ENCODE measurements at places on chromosomes 5 and 9. TPM values are rescaled to one million over a fixed set of nuclear protein-coding genes. Genes with fewer than 3 reads are reported as not detected.

- H3K4me1 ChIP-seq: no peaks in the 10 kb centered on the region
- DNase-seq: no peak
- H3K27ac ChIP-seq: no peak overlapping the region
- H3K36me3 ChIP-seq: no peaks in the 10 kb centered on the region
- no peaks in the 10 kb centered on the region for H3K27me3 ChIP-seq
Measured at GRCh38 chr5:97847920-97848631, 665.0 kb upstream of the RIOK2 start.

DNA sequence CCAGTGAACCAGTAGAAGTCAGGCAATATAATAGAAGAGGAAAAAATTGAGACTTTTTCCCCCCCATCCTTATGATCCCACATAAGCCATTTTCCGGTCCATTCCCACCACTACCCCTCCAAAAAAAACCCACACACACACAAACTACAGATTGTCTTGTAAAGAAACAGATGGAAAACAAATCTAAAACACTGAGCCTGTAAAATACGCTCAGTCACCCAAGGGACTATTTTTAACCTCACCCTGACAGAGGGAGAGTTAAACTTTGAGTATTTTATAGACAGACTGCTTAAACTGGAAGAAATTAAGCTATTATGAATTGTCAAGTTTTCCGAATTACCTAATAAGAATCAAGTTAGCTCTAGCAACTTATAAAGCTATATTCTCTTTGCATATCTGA is 471.8 kb upstream of the C9orf72 start:
- no peaks in the 10 kb centered on the region for H3K27me3 ChIP-seq
- H3K27ac ChIP-seq: no peak overlapping the region
- DNase-seq: no peak
- H3K4me1 ChIP-seq: no peaks in the 10 kb centered on the region

- H3K27me3 ChIP-seq: peaks cover 24% of the 10 kb centered on the region
- H3K27ac ChIP-seq: no peak overlapping the region
- no peaks in the 10 kb centered on the region for H3K36me3 ChIP-seq
- H3K4me1 ChIP-seq: no peaks in the 10 kb centered on the region
- no peak overlapping the region for H3K4me3 ChIP-seq
Measured at GRCh38 chr9:69919461-69920061, 98.9 kb downstream of the CFAP95 start.

The GSN gene
- total RNA-seq: 80.0 TPM

DNA sequence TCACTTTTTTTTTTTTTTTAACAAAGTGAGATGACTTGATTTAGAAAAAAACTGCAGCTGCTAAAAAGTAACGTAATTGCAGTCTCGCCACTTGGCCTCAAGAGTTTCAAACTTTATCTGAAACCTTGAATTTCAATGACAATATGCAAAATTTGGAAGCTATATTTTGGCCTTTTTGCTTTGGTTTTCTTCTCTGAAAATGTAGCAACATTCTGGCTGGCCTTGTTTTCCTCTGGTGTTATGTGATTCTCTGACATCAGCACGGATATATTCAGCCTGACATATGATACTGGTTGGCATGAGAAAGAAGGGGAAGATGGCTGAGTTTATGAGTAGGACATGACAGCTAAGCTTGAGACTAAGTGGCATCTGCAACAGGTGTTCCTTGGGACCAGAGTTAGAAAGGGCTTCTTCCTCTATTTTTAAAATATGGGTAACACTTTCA is 136.5 kb downstream of the MEF2C start:
- H3K4me1 ChIP-seq: no peaks in the 10 kb centered on the region
- H3K27ac ChIP-seq: no peak overlapping the region
- H3K27me3 ChIP-seq: no peaks in the 10 kb centered on the region
- H3K4me3 ChIP-seq: no peak overlapping the region
- no peaks in the 10 kb centered on the region for H3K36me3 ChIP-seq

DNA sequence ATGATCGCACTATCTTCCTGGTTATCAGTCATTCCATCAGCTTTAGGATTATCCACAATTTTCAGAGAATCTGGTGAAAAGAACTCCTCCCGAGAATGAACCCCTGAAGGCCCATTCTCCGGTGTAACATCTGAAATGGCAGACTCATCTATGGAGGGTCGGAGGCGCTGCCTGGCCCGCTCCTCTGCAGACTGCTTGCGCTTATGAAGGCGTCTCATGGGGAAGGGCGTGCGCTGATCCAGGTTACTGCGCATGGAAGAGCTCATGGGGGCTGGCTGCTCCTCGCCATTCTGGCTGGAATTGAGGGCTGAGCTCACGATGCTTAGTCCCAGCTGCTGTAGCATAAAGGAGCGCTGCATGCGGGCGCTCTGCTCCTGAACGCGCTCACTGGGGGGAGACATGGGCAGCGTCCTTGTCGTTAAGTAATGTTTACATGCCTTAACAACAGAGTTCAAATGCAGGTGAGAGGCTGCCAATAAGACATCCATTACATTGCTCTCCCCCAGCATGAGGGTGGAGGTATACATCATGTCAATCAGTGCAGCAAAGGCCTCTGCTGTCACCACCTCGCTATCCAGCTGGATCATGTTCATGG is 19.4 kb downstream of the GRHPR start:
- no peak for DNase-seq
- H3K27ac ChIP-seq: no peak overlapping the region
- H3K4me1 ChIP-seq: peaks cover 4% of the 10 kb centered on the region
- no peak overlapping the region for H3K4me3 ChIP-seq

GRCh38 chr9:101437806-101438232 is 2.2 kb upstream of the ALDOB start:
- no peaks in the 10 kb centered on the region for H3K4me1 ChIP-seq
- no peak for DNase-seq
- H3K36me3 ChIP-seq: no peaks in the 10 kb centered on the region
- H3K27ac ChIP-seq: no peak overlapping the region
- H3K27me3 ChIP-seq: peaks cover 4% of the 10 kb centered on the region
